ENCODE measurements at places on chromosomes 13 and 19.

DNA sequence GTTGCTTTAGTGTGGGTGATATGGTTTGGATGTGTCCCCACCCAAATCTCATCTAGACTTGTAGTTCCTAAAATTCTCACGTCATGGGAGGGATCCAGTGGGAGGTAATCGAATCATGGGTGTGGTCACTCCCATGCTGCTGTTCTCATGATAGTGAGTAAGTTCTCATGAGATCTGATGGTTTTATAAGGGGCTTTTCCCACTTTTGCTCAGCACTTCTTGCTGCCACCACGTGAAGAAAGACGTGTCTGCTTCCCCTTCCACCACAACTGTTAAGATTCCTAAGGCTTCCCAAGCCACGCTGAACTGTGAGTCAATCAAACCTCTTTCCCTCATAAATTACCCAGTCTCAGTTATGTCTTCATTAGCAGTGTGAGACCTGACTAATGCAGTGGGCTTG, 26.0 kb downstream of the OR10H4 start:
- DNase-seq, result no peak

DNA sequence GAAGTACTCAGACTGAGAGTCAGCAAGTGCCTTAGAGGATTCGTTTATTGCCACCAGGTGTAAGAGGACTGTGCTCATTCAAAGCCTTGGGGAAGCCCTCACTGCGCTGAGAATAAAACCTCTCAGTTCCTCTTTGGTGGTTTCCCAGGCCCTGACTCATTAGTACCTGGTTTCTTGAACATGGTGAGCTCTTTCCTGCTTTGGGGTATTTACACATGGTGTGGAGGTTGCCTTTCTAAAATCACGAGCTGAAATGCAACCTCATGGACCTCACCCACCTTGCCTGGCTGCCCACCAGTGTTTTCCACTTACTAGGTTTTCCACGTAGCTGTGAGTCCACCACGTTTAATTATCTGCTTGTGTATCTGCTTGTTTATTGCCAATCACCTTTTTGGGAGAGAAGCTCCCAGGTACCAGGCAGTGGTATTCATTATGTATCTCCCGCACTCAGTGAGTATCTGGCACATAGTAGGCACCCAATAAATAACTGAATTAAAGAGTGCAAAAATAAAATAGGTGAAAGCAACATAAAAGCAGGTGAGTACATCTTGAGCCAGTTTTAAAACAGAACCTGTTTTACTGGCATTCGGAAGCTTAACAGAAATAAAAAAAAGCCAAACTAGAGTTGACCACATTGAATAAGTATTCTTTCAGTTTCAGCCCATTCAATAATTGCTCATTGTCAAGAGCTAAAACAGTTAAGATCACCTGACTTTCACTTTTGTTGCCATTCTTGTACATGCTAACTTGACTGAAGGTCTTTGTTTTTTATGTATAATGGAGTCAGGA, 533.0 kb downstream of the MYO16 start:
- no peak for DNase-seq

DNA sequence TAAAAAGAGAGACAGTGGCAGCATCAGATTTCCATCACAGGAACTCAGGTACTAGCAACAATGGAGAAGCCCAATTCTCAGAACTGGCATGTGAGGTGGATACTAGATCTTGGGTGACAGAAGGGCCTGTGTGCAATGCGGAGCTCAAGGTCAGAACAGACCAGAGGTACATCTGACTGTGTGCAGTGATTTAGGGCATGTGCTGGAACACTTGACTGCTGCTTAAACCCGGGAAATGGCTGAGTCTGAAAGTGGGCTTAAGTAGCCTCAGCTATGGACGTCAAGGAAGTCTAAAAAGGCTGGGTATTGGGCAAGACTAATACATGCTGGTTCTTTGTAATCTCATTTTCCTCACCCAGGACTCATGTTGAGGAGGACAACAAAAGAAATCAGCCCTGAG, 182.2 kb downstream of the LACC1 start:
- DNase-seq, result no peak

GRCh38 chr13:37457612-37458011, 141.0 kb downstream of the POSTN start:
- no peak for DNase-seq

- DNase-seq, result no peak
Measured at GRCh38 chr19:35946203-35946602, 10.0 kb downstream of the LRFN3 start.

- DNase-seq, result peak; percentile 40
Measured at GRCh38 chr19:10334588-10335351, 1.4 kb upstream of the RAVER1 start.

DNA sequence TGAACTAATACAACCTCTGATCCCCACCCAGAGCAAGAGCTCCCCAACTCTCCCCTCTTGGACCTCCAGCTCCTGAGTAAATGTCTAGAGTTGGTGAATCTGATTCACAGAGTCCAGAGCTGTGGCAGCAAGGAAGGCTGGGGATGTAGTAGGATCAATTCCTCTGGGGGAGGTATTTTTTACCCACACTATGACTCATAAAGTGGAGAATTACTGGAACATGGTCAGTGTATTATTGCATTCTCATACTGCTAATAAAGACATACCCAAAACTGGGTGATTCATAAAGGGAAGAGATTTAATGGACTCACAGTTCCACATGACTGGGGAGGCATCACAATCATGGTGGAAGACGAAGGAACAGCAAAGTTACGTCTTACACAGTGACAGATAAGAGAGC, 496.7 kb downstream of the EFNB2 start:
- DNase-seq, result no peak

- DNase-seq, result no peak
Measured at GRCh38 chr13:59504407-59504806, 659.3 kb downstream of the DIAPH3 start.

GRCh38 chr19:8567522-8568172, 9.6 kb downstream of the MYO1F start:
- no peak for DNase-seq

- no peak for DNase-seq
Measured at GRCh38 chr13:30141775-30142485, 165.4 kb downstream of the KATNAL1 start.

DNA sequence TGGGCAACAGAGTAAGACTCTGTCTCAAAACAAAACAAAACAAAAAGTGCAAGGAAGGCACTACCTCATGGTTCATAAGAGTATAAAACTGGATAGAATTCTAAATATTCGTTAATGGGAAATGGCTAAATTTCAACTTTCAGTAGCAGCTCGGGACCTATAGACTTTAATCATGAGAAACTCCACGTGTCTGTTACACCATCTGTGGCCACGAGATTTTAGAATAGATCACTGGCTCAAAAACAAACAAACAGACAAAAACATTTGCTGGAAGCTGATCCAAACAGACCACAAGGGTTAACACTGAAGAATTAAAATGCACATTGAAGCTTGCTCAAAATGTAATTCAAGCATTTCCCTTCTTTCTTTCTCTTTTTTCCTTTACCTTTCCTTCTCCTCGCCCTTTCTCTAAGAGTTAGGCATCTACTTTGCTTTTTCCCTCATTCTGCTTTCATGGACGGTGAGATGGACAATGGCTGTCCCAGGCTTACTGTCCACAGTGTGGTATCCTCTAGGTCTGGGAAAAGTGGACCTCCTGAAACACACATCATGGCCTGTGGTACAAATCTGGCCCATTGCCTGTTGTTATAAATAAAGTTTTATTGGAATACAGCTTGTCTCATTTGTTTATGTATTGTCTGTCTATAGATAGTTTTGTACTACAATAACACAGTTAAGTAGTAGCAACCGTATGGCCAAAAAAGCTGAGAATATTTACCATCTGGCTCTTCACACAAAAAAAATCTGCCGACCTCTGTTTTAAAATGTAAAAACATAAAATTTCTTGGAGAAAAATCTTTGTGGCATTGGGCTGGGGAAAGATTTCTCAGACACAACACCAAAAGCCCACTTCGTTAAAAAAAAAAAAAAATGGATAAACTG, 10.3 kb downstream of the ELAVL1 start:
- no peak for DNase-seq

DNA sequence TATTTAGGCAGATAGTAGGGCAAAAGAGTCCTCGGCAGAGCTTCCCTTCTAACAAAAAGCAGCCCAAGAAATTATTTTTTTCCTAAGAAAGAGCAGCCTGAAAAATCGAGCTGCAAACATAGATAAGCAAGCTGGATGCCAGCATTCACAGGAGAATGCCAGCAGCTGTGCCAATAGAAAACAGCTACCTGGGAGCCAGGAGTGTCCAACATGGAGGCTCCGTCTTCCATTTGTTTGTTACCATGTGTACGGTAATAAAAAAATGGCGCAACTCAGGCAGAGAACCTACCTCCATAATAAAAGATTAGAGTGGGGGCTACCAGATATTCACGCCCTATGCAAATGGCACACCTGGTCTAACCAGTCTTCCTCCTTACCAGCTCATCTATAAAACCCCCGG, 77.6 kb upstream of the IPO5 start:
- DNase-seq, result no peak

GRCh38 chr13:29028868-29029267, 208.7 kb downstream of the MTUS2 start:
- DNase-seq, result no peak

DNA sequence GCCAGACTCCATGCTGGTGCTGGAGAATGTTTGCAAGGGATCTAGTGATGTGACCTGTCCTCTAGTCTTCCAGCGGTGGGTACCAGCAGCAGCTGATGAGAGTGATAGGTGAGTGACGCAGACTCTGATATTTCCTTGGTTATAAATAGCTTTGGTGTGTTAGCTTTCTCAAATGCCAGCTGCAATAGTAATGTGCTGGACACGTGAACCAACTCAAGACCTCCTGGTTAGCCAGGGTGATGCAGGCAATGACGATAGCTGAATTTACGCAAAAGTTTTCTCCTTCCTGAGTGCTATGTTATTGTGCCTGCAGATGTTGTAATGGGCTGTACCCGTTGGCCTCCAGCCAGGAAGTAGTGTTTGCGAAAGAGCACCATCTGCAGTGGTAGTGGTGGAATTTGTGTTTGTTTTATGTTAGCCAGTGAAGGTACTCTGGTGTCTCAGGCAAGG, 129.5 kb downstream of the CYSLTR2 start:
- DNase-seq, result no peak

DNA sequence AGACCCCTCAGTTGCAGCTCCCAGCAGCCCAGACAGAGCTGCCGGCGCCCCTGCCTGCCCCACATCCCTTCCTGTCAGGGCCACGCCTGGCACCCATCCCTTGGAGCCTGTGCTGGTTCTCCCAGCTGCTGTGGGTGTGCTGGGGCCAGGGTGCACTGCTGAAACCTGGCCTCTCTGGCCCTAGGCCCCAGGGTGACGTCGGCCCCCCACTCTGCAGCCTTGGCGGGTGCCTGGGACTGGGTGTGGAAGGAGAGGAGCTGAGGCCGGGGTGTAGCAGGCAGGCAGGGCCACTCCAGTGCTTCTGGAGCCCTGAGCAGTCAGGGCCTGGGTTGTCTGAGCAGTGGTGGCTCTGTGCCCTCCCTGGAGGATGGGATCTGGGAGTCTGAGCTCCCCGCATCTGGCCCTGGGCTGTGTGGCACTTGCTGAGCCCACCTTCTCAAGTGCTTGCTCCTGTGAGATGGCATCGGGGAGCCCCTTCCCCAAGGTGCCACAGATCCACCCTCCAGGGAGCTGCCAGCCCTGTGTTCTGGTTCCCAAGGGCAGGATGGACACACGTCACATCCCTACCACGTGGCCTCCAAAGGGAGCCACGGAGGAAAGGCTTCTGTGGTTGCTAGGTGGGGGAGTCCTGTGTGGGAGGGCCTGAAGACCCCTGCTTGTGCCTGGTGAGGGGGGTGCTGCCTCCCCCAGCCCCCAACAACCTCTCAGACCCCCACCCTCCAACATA, 5.2 kb downstream of the PLEKHJ1 start:
- DNase-seq, result no peak

- DNase-seq, result no peak
Measured at GRCh38 chr13:102825921-102826706, 19.7 kb upstream of the ERCC5 start.

- no peak for DNase-seq
Measured at GRCh38 chr13:93345024-93345423, 118.4 kb downstream of the GPC6 start.

DNA sequence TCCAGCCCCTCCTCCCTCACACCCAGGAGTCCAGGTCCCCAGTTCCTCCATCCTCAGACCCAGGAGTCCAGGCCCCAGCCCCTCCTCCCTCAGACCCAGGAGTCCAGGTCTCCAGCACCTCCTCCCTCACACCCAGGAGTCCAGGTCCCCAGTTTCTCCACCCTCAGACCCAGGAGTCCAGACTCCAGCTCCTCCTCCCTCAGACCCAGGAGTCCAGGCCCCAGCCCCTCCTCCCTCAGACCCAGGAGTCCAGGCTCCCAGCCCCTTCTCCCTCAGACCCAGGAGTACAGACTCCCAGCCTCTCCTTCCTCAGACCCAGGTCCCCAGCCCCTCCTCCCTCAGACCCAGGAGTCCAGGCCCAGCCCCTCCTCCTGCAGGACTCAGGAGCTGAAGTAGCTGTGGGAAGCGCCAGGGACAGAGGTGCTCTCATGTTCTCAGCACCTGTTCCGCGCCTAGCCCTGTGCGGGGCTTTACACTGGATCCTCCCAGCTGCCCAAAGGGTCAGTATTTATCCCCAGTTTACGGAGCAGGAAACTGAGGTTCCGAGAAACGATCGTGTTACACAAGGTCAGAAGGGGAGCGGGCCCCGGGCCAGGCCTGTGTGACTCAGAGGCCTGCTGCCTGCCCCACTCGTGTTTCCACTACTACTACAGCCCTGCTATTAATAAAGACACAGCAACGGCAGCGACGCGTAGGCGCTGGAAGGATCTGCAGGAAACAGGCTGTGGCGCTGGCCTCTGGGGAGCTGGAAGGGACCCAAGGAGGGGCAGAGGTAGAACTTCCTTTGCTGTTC, 1.7 kb upstream of the SBK3 start:
- no peak for DNase-seq

GRCh38 chr13:113565526-113566226, 18.9 kb upstream of the TFDP1 start:
- no peak for DNase-seq

GRCh38 chr13:40571338-40571963, 95.0 kb downstream of the FOXO1 start:
- DNase-seq, result no peak
